IgD-negative memory B cell (primary cell): ENCODE measurements at places on chromosomes 5 and 9. TPM values are rescaled to one million over a fixed set of nuclear protein-coding genes. Genes with fewer than 3 reads are reported as not detected.

PPP3R2 gene
- polyA plus RNA-seq = not detected

PAEP gene
- polyA plus RNA-seq = not detected

FYB1 gene
- 11.6 TPM for polyA plus RNA-seq

LCN2 gene
- 1.5 TPM for polyA plus RNA-seq

TERT gene
- not detected for polyA plus RNA-seq

ABHD17B gene
- 31.0 TPM for polyA plus RNA-seq

WWC1 gene
- polyA plus RNA-seq = 0.09 TPM

PCDHGB7 gene
- polyA plus RNA-seq = 0.21 TPM

FOXD1 gene
- not detected for polyA plus RNA-seq

FANCG gene
- polyA plus RNA-seq = 15.9 TPM

PCDHGA7 gene
- not detected for polyA plus RNA-seq

TCOF1 gene
- polyA plus RNA-seq = 26.4 TPM

SLC24A2 gene
- not detected for polyA plus RNA-seq

PARP8 gene
- 34.1 TPM for polyA plus RNA-seq

LVRN gene
- not detected for polyA plus RNA-seq

CNTFR gene
- not detected for polyA plus RNA-seq

LMNB1 gene
- 8.4 TPM for polyA plus RNA-seq

MEF2C gene
- 238 TPM for polyA plus RNA-seq

SPATA6L gene
- not detected for polyA plus RNA-seq

TAF11L10 gene
- polyA plus RNA-seq = not detected

EIF4EBP3 gene
- 32.9 TPM for polyA plus RNA-seq

APBA1 gene
- polyA plus RNA-seq = not detected

PCDHGA2 gene
- not detected for polyA plus RNA-seq

NUTM2G gene
- 0.19 TPM for polyA plus RNA-seq

PCDHA11 gene
- not detected for polyA plus RNA-seq

SLCO4C1 gene
- 0.05 TPM for polyA plus RNA-seq

NR5A1 gene
- polyA plus RNA-seq = not detected

BAG1 gene
- 89.3 TPM for polyA plus RNA-seq
